ENCODE measurements at places on chromosomes 12 and 14.

- peak; percentile 32 for DNase-seq
Observed at GRCh38 chr12:28253161-28253641, 62.9 kb downstream of the CCDC91 start.

DNA sequence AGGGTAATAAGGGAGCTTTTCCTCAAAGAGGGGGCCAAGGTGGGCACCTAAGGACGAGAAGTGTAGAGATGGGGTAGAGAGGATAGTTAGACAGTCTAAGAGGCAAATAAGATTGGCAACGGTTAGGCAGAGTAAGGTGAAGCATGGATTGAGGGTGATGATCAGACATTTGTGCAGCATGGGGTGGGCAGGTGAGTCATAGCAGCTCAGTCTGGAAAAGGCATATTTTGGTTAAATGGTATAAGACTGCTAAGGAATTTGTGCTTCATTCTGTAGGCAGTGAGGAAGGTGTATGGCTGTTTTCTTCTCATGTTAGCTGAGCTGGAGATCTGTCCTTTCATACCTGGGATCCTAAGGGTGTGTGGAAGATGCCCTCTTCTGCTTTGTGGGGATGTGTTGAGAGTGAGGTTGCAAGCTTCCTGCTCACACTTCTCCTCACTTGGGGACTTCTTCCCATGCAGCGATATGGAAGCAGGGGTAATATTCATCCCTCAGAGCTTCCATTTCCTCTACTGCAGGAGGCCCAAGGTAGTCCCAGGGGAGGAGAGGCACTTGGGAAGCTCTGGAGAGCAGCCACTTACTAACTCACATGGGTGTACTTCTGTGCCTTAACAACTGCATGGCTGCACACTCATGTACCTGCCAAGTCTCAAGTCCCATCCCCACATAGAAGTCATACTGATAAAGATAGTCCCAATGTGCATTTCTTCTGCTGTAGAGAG lies 28.9 kb downstream of the GSG1 start:
- no peak for DNase-seq

- no peak for DNase-seq
Observed at GRCh38 chr14:68015356-68016254, 196.0 kb downstream of the RAD51B start.

DNA sequence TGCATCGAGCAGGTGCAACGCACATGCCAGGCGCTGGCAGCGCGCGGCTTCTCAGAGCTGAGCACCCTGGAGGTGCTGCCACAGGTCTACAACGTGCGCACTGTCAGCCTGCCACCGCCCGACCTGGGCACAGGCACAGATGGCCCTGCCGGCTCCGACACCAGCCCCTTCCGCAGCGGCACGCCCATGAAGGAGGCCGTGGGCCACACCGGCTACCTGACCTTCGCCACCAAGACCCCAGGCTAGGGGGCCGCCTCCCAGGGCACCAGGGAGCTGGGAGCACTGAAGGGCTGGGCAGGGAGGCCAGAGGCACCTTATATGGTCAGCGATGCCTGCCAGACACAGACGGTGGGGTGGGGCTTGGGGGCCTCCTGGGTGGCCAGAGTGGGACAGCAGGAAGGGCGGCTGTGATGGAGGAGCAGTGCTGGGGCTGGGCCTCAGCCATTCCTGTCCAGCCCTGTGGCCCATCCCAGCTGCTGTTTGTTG lies 5.6 kb downstream of the TRMT61A start:
- no peak for DNase-seq

DNA sequence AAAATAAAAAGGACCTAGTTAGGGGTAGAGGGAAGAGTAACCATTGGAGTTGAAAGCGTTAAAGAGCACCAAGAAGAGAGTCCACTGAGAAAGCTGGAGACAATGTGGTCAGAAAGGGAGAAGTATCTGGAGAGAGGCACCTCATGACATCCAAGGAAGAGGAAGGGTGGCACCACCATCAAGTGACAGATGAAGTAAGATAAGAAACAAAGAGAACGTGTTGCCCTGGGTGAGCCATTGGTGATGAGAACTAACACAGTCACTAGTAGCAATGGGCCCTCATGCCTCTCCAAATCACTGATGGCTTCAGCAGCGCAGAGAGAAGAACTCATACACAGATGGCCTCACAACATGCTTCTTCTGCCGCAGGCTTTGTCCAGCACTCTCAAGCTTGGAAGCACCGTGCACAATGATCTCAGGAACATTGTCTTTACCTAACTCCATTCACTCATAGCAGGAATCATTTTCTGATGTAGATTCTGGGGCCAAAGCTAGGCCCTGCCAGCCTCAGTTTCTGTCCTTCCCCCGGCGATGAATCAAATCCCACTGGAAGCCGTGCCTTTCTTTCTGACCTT lies 252.9 kb downstream of the DPF3 start:
- no peak for DNase-seq

Measured in GM13977 (cell line).